Breast epithelium (tissue), 4 donors: ENCODE measurements at places on chromosomes 5 and 9.

- DNase-seq = peak; percentile 39
These were observed 39.9 kb downstream of the RHOBTB3 start for GRCh38 chr5:95770830-95771708.

DNA sequence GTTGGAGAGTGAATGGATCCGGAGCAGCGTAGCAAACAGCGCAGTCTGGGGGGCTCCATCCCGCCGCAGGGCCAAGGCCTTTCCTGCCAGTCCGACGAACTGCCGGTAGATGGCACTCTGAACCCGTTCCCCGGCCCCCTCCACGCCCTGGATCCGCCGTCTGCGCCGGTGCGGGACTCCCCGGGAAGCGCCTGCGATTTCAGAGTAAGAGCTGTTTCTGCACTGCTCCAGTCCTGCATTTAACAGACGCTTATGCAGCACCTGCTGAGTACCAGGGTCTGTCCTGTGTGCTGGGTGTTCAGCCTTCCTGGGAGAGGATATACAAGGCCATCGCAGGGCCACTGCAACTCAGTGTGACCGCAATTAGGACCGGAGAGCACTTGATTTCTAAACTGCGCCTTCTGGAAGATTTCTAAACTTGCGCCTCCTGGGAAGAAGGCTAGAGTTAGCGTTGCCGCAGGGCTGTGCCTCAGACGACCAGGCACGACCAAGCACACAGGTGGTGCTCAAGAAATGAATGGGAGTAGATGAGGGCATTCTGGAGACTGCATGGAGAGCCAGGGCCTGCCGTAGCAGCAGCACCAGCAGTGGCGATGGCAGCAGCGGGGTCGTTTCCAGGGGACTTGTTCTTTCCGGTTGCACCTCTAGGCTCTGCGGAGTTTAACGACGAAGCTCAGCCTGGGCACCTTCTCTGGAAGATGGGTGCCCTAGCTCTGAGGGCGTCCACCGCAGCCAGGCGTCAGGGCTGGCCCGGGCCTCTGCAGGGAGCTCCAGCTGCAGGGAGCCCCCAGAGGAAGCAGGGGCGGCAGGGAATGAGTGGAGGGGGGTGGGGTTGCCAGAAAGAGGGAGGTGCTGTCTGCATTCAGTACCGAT is 14.3 kb upstream of the TIFAB start:
- DNase-seq = peak; percentile 45

- DNase-seq = no peak
These were observed 192.9 kb upstream of the SLC27A6 start for GRCh38 chr5:128772356-128772755.

DNA sequence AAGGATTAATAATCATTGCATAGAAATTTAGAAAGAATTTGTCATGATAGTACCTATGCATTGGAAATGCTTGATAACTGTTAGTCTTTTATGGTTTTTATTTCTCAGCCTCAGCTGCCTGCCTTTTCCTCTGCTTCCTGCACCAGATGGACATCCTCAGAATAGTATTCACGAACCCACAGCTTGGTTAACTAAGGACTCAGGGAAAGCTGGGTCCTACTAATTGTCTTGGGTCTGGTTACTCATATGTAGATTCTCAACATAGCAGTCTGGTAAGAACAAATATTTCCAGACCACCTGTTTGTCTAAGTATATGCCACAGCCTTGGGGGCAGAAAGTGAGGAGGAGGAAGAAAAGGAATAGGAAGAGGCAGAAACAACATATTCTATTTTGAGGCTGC is 464.5 kb upstream of the SMARCA2 start:
- no peak for DNase-seq

- no peak for DNase-seq
These were observed at the start of gene KCNIP1 for GRCh38 chr5:170503990-170504596. TSS of gene KCNIP1 (plus strand) at chr5:170504020.

DNA sequence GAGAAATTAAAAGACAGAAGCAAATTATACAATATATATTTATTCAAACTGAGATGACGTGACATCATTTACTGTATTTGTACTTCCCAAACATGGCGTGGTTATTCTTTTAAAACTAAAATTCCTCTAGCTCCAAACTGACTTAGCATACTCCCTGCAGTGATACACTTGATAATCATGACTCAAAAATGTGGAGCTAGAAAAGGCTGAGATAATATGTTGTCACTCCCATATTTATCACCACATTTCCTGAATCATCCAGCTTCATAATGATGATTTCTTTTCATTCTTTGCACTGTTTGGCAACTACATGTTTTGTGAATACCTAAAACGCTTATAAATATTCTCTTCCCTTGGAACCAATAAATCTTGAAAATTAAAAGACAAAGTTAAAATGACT is 341.0 kb downstream of the EBF1 start:
- DNase-seq = no peak

GRCh38 chr5:1505506-1506241 is 18.1 kb downstream of the LPCAT1 start:
- no peak for DNase-seq

GRCh38 chr9:21709464-21710058 is 92.9 kb upstream of the MTAP start:
- no peak for DNase-seq

DNA sequence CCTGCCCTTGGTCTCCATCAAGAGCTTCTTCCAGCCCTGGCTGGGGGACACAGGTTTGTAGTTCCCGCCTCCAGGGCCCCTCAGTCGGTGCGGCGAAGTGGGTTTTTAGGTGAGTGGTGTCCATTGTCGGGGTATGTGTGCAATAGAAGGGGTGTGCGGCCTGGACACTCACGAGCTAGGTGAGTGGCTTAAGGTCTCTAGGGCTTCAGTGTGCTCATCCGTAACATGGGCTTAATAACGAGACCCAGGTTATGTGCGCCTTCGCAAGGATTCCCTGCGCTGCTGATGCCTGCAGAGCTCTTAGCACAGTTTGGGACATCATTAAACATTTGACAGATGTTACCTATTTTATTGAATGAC is 656 bp downstream of the CEP78 start:
- no peak for DNase-seq

- no peak for DNase-seq
These were observed 292.7 kb downstream of the TMEM167A start for GRCh38 chr5:82784521-82784920.

DNA sequence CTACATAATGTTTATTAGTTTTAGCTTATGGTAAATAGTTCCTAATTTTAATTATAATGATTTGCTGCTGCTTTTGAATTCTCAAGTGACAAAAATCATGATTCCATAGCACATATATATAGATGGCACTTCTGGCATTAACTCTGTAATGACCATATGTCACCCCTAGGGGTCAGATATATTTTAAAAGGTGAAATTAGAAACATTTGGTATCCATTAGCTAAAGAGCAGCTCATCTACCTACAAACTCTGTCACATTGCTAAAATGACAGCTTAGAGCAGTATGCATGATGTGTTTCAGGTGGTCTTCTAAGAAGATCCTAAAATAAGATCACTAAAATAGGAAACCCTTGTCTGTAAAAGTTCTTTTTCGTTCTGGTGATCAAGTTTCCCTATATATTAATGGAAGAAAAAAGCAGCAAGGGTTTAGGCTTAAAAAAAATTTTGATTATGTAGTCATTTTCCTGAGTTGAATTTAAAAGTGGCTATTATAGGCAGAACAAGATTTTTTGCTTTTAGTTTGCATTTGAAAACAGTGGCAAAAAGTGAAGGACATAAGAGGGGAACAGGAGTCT is 157.7 kb upstream of the POU5F2 start:
- no peak for DNase-seq

DNA sequence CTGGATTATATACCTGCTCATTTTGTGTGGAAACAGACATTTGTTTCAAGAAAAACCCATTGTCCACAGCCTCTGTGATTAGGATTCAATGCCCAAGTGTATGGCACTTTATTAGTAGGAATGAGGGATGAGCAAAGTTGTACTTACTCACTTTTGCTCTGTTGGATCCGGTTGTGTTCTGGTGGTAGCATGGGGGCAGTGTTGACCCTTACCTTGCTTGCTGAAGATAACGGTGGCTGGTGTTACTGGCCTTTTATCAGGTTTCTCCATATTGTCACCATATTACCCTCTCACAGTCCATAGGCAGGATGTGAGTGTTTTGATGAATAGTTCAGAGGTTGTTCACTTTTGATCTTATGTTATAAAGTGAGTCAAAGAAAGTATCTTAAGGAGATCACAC is 42.7 kb upstream of the NUDT12 start:
- DNase-seq = no peak

DNA sequence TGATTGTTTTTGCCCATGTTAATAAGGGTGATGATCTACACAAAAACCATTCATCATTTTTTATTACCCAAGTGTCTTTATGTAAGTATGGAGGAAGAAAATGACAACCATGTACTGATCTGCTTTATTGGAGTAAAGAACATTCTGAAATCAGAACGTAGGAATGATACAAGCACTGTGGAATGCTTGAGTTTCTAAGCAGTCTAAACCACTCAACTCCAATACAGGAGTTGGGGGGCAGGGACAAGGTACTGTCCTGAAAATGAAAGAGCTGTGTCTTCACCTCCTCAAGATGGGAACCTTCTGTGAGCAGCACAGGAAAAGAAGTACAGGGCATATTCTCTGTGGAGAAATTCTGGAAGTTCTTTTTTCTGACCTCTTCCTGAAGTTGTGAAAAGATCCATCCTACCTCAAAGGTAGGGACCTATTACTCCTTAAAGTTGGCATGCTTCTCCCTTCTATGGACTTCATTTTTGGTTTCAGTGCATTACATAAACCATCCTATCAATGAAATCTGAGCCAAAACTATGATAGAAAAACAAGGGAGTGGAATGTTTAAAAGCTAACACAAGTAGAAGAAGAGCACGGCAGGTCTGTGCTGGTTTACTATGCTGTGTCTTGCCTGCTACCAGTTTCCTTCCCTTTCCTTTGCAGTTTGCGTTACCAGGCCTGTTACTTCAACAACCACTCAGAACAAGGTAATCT is 202.6 kb downstream of the SEMA5A start:
- no peak for DNase-seq

DNA sequence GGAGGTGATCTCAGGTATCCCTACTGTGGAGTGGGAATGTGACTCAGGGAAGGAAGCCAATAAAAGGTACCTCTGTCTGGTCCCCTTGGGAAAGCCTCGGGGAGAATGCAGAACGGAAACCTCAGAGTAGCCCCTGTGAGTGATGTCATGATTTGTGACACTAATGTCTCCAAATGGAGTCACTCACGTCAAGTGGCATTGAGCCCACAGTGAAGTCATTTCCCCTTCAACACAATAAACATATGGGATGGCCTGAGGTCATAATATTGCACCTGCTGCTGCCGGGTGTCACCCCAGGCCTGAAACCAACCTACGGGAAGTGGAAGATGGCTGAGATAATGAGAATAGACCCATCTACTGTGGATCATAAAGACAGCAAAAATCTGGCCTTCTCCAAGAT is 75.9 kb upstream of the GOLM1 start:
- DNase-seq = no peak

GRCh38 chr9:87958591-87958990 is 15.7 kb downstream of the CDK20 start:
- no peak for DNase-seq

GRCh38 chr9:120436983-120437475 is 142.9 kb downstream of the CDK5RAP2 start:
- DNase-seq = no peak

DNA sequence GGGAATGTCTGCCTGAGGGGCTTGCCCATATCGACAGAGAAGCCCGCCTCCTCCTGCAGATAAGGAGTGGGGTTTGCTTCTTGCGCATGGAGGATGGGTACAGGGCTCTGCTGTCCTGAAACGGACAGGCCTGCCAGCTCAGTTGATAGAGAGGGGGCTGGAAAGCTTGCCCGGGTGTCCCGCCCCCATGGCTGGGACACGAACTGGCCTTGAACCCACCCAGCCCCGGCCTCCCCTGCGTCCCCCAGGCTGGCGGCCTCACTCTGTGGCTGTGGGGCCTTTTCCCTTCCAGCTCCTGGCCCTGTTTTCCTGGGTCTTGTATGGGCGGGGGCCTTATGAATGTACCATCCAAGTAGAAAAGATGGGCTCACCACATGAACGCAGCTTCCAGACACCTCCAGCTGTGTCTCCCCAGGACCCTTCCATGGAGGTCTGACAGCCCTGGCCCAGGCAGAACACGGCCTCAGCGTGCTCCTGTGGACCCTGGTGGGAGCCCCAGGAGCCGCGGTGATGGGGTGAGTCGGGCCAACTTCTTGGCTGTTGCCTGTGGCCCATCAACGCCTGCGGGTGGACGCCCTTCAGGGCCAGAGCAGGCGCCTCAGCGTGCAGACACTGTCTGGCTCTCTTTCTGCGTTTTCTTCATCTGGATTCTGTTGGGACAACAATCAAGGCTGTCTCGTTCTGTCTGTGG is 15.9 kb upstream of the SLC2A6 start:
- no peak for DNase-seq

GRCh38 chr5:132059043-132059695 is 1.3 kb upstream of the IL3 start:
- DNase-seq = peak; percentile 35

- no peak for DNase-seq
These were observed 64.7 kb upstream of the CHD1 start for GRCh38 chr5:98993512-98993911.

DNA sequence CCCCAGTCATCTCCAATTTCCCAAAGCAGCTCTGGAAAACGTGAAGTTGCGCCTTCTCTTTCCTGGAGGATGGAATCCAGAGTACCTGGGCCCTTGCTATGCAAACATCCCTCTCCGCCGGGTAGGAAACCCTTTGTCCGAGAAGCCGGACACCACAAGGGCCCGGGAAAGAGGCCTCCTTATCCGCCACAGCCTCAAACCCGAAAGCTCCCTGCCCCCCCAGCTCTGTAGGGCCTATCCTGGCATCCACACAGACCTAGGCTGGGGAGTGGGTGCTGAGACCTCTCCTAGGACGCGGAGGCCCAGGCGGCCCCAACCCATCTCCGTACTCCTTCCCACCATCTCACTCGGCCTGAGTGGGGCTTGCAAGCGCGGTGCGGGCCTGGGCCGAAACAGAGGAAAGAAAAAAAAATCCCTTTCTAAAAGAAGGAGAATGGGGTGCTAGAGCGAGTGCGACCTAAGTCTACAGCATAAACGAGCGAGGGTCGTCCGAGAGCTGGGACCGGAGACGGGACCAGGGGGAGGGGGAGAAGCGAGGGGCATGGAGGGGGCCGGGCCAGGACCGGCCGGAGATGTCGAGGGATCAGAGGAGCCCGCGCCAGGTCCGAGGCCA is 624 bp downstream of the FBXW11 start:
- DNase-seq = peak; percentile 30
